ENCODE measurements at places on chromosomes 11 and 22.

DNA sequence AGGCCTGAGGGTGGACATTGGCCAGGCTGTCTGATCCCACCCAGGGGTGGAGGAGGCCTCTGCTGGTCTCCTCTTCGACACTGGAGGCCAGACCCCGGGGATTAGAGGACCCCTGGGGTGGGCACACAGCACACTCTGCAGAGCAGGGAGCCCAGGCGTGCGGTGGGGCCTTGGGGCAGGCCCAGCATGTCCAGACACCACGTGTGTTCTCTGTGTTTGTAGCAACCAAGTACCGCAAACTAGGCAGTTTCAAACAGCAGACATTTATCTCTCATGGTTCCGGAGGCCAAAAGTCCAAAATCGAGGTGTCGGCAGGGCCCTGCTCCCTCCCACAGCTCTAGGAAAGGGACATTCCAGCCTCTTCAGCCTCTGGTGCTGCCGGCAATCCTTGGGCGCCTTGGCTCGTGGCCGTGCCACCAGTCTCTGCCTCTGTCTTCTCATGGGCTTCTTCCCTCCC lies 1.5 kb downstream of the PANX2 start:
- DNase-seq = no peak

- no peak for DNase-seq
Observed at GRCh38 chr11:107494055-107494454, 36.4 kb upstream of the CWF19L2 start.

DNA sequence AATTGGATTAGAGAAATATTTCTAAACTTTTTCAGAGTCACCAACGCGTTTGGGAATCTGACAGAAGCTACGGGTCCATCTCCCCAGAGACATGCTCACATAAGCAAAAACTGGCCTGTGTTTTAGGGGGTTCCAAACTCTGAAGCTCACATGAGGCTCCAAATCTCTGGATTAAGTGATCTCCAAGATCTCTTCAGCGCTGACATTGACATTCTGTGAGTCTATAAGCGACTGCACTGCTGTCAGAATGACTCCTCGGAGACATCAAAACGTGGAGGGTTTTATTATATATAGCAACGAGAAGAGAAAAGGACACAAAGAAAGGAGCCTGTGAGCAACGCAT lies 642 bp upstream of the SIK2 start:
- no peak for DNase-seq

GRCh38 chr11:68524681-68525080 lies 64.1 kb downstream of the PPP6R3 start:
- no peak for DNase-seq

DNA sequence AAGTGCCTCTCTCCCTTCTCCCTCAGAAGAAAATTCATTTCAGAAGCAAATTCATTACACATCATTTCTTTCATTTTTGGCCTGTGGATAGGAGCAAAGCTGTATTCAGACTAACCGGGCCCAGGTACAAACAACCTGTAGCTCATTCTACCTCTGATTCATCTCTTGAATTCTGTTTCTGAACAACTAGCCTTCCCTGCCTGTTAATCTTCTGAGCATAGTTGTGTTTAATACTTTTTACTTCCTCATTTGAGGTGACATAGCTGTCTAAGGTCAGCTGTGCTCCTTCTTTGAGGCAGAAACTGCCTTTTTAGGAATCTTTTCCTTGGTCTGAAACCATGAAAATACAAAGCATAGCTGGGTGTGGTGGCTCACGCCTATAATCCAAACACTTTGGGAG lies 12.6 kb upstream of the IL18BP start:
- DNase-seq = no peak

- DNase-seq = no peak
Observed at GRCh38 chr22:35611891-35612576, 5.1 kb downstream of the MB start.

DNA sequence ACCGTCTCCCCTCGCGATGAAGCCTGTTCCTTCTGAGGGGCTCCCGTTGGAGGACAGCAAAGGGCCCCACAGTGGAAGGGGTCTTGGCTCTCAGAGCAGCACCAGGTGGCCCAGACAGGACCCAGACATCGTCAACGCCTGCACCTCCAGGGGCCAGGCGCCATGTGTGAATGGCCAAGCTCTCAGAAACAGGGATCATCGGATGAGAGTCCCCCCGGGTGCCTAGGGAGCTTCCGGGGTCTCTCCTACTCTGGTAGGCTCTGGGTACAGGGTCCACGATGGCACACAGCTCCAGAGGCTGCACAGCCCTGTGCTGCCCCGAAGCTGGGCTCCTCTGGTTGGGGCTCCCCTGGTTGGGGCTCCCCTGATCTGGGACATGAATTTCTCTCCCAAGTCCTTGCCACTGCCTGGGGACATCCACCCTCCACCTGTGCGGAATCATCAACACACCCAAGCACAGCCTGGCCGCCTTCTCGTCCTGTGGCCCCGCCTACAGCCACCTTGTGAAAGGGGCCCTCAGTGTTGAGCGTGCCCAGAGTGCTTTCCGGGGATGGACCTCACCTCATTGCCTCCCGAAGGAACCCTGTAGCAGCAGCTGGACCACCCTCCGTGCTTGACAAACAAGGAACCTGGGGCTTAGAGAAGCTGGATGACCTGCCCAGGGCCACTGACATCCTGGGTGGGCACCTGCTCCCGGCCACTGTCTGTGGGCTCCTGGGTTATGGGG lies 929.0 kb downstream of the BRD1 start:
- DNase-seq = no peak

GRCh38 chr11:64851831-64852351 lies 7.4 kb upstream of the CDC42BPG start:
- DNase-seq = no peak

DNA sequence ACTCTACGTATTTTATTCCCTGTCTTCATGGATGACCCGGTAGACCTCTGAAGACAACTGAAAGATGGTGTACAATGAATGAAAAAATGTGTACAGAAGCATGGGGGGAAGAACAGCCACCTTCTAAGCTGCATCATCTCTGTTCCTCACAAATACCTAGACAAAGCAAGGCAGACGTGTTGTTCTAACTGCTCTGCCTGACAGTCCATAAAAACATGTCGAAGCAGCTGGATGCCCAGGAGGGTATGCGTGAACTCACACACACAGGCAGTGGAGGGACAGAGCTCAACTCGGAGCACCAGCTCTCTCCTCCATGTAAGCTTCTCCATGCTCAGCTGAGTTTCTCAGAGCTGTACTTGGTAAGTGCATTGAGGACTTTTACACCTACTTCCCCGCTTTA lies 327.4 kb downstream of the CTTN start:
- no peak for DNase-seq

- no peak for DNase-seq
Observed at GRCh38 chr11:77040401-77040777, 6.2 kb downstream of the B3GNT6 start.

DNA sequence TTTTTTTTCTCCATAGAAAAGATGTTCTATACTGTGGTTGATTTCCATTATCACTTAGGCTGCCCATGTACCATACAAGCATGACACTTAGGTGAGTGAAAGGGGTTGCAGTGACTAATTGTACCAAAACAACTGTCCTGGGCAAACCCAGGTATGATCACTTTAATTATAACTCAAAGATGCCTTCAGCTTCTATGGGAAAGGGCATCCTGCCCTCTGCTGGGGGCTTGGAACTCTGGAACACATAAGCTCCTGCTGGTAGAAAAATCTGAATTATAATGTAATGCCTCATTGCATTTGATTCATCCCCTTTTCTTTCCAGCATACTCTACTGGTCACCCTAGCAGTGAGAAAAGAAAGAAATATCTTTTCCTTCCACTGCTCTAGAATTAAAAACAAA lies 206.3 kb downstream of the DDX10 start:
- DNase-seq = no peak

DNA sequence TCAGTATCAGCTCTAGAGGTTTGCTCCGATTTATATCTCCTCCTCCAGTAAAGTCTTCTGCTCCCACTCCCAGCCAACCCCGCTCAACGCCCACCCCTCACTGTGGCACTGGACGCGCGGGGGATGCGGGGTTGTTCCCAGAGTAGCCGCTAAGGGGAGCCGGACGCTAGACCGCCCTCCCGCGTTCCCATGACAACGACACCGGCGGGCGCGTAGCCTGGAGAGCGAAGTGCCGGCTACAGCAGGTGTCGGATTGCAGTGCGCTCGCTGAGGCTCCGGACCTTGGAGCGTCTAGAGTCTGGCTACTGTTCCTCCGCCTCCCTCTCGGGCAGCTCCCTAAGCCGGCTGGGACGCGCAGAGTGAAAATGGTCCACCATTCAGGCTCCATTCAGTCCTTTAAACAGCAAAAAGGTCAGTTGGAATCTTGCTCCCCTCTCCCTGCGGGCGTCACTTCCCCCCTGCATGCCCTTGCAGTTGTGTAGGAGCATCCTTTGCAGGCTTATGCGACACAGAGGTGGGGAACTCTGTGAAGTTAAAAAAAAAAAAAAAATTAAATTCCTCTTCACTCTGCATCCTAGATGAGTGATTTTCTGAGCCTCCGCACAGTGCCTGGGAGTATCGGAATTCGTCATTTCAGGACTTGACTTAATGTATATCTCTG lies at the start of gene ANO3:
Gene ANO3 (plus strand): TSS at position 220 of the 661 bp plus-strand sequence. CDS start 146 bp downstream, at position 366.
- no peak for DNase-seq

GRCh38 chr11:12126344-12127019 lies 16.1 kb downstream of the MICAL2 start:
- DNase-seq = no peak

DNA sequence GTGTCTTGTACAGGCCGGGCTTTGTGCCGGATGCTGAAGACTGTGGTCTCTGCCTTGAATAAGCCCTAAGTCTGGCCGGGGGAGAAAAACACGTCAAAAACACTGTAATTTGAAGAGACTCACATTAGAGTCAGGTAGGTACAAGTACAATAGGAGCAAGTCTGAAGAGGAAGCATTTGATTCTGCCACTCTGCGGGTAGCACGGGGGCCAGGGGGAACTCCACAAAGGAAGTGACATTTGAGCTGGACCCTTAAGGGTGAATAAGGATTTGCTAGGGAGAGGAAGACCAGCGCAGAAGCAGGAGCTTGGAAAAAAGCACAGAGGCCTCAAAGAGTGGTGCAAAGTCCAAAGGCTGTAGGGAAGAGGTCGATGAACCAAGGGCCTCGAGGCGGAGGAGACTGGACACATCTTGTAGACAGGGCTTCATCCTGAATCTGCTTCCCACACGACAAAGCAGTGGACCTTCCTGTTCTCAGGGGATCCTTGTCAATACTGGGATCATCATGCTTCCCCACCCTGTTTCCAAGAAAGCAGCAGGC lies 38.7 kb downstream of the BUD13 start:
- DNase-seq = no peak

DNA sequence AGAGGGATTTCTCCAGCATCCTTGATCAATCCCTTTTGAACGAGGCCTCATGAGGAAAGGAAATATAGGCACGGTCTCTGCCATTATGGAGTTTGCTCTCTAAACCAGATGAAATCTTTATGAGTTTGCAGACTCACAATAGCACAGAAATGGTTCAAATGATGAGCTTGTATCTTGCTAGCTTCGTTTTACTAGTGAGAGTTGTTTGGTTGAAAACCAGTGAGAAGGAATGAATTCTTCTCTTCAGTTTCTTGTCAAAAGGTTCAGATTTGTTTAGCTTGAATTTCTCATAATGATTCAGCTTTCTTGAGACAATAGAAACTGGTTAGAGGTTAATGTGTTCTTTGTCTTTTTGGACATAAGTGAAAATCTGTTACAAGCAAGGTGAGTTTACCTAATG lies 92.7 kb downstream of the ZBTB16 start:
- no peak for DNase-seq

DNA sequence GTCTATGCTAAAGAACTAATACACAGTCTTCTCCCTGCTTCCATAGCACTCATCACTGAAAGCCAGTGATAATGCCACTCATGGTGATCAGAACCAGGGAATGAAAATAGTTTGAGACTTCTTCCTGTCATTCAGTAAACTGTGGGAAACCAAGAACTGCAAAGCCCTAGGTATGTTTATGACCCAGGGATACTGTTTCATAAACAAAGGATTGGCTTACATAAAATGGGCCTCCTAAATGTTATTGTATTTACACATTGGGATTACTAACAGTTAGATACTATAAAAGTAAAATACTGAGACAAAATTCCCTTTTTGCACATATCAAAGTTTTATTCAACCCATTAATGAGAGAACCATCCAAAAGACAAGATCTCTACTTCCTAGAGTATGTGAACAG lies 21.3 kb upstream of the CWF19L2 start:
- DNase-seq = no peak

- DNase-seq = no peak
Observed at GRCh38 chr22:36352803-36353507, 34.8 kb downstream of the MYH9 start.

DNA sequence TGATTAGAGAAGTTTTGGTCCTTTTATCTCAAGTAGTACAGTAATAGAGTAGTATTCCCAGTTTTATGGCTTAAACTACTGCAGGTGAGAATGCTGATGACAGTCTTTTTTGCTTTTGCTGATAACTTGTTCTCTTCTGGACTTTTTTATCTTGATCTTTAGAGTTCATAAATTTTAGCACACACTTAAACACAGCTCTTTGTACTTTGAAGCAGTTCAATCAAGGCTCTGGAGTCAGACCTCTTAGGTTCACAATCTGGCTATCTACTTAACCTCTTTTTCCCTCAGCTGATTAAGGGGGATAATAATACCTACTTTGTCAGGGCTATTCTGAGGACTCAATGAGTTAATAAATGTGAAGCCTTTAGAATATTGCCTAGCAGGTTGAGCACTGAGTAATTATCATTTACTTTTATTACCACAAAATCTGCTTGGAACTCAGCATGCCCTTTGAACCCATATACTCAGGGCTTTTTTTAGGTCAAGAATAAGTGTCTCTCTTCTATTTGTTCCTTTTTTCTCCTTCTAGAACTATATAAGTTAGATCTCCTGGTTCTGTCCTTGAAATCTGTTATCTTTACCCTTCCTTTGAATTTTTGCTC lies 51.9 kb downstream of the CSTF3 start:
- DNase-seq = no peak

DNA sequence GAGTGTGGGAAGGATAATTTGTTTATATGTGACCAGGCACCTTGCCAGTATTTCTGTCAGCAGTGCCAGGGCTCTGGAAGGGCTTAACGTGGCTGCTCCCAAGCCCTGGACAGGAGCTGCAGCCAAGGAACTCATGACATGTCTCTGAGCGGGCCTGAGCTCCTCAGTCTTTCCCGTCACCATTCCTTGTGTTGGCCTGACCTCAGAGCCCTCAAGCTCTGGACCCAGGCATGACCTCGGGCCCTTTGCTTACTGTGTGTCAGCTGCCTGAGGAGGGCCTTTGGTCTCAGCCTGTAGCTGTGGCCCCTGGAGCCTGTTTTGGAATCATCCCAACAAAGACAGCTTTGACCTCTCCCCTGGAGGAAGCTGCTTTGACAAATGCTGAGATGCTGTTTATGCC lies 264.1 kb upstream of the PLET1 start:
- no peak for DNase-seq

GRCh38 chr11:101323997-101324396 lies 194.4 kb upstream of the PGR start:
- no peak for DNase-seq

DNA sequence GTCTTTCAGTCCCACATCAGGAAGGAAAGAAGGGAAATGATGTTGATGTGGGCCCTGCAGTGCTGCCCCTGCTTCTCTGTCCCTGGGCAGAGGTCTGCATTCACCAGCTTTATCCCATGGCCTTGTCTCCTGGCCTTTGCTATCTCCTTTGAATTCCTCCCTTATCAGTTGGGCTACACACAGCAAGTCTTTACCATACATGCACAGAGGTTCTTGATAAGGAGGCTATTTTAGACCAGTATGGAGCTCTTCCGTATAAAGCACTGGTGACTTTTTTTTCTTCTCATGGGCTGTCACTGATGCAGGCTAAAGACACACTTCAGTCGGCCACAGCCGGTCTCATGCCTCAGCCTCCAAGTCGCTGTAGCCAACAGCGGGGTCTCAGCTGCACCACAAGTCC lies 20.2 kb downstream of the MYO18B start:
- no peak for DNase-seq

GRCh38 chr22:39155421-39155820 lies 2.9 kb upstream of the CBX7 start:
- no peak for DNase-seq

GRCh38 chr22:38694940-38695339 lies 5.8 kb downstream of the JOSD1 start:
- DNase-seq = no peak
